ENCODE measurements at places on chromosomes 11 and 22. TPM values are rescaled to one million over a fixed set of nuclear protein-coding genes. Genes with fewer than 3 reads are reported as not detected.

- DNase-seq, result no peak
Measured at GRCh38 chr11:26572770-26573402, 823 bp upstream of the MUC15 start.

The OR6A2 gene
- 0.27 TPM for total RNA-seq

GRCh38 chr11:83364500-83365045 is 78.4 kb upstream of the CCDC90B start:
- no peak for DNase-seq

The LDLRAD3 gene
- 10.8 TPM for total RNA-seq

GRCh38 chr22:45212306-45212709 is 28.4 kb downstream of the KIAA0930 start:
- DNase-seq, result peak; percentile 92

GRCh38 chr22:37701141-37701786 is 4.4 kb downstream of the TRIOBP start:
- peak; percentile 68 for DNase-seq

The TRIM22 gene
- 93.1 TPM for total RNA-seq

- DNase-seq, result no peak
Measured at GRCh38 chr22:47987885-47988515, 1225.5 kb downstream of the TBC1D22A start.

DNA sequence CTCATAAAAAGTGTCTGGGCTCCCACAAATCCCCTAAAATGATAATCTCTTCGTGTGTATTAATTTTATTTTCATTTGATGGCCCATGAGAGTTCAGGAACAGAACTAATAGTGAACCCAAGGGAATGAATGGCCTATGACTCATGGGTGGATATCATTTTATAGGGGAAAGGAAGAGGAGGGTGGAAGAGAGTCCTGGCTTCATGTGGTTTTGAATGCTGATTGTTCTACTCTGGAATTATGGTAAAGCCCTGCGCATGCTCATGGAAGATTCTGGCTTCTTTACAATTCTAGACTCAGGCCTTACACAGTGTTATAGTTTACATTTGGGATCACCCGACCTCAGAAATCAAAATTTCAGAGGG is 35.2 kb downstream of the MAML2 start:
- peak; percentile 91 for DNase-seq

- peak; percentile 64 for DNase-seq
Measured at GRCh38 chr11:76787911-76788596, 4.9 kb downstream of the TSKU start.

- no peak for DNase-seq
Measured at GRCh38 chr11:70928854-70929598, 323.4 kb downstream of the SHANK2 start.

- DNase-seq, result no peak
Measured at GRCh38 chr22:37086184-37086583, 23.3 kb downstream of the TMPRSS6 start.

The MUC2 gene
- not detected for total RNA-seq

DNA sequence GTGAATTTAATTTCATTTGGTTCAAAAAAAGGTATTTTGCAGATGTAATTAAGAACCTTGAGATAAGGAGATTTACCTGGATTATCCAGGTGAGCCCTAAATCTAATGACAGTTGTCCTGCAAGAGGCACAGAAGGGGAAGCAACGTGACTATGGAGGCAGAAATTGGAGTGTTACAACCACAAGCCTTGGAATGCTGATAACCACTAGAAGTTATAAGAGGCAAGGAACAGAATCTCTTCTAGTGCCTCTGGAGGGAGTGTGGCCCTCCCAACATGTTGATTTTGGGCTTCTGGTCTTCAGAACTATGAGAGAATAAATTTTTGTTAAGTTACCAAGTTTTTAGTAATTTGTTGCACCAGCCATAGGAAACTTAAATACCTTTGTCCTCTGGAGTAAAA is 32.8 kb downstream of the RRM1 start:
- no peak for DNase-seq

Data from fibroblast of the aortic adventitia (primary cell).